ENCODE measurements at places on chromosomes 3 and 15.

DNA sequence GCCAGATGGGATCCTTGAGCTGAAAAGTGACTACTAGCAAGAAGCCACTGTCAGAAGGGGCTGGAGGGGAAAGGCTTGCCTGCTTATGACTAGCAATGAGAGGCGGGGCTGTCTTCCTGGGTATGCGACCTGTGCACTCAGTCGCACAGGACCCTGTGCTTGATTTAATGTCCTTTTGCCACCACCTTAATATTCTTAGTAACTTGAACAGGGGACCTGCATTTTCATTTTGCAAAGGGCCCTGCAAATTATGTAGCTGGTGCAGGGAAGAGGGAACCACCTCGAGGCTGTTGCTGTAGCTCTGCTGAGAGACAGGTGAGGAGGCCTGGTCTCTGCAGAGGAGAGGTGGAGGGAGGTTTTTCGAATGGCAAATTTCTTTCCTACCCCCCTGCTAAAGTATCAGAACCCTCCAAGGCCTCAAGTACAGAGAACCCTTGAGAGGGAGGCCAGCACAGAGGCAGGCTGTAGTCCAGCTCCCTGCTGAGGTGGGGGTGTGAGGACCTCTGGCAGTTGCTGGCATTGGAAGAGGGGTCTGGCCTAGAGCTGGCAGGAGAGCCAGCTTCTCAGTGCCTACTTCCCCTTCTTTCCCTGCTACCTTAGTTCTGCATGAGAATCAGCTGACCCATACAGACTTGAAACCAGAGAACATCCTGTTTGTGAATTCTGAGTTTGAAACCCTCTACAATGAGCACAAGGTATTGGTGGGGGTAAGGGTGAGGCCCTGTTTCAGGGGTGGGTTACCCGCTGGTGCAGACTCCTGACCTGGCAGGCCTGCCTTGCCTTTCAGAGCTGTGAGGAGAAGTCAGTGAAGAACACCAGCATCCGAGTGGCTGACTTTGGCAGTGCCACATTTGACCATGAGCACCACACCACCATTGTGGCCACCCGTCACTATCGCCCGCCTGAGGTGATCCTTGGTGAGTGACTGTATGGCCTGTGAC is 11.4 kb downstream of the CLK3 start:
- DNase-seq = no peak

- DNase-seq = no peak
These were observed 8.0 kb upstream of the GSK3B start for GRCh38 chr3:120102232-120102631.

DNA sequence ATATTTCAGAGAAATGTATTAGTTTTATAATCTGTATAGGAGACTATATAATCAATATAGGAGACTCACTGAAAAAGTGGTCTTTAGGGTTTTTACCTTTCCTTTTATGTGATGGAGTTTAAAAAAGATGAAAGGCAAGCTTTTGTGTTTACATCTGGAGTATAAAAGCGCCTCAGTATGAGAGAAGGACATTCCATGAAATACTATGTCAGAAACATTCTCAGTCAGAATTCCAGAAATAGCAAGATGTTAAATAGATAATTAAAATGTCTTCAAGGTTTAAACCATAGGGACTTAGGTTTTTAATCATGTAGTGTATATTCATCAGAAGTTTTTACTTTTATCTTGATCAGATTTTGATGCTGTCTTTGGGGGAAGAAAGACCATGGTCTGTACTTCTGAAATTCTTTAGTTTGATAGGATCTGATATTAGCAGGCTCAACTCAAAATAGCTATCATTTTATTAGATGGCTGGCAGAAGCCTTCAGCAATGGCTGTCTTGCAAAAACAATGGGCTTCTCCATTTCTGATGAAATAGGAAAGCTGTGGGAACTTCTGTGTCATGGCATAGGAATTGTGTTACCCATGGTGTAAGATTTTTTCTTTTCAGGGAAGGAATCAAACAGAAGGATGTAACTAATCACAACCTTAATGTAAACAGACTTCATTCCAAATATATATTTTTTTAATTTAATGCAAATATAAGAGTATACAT is 209.6 kb upstream of the PLSCR5 start:
- DNase-seq = no peak

DNA sequence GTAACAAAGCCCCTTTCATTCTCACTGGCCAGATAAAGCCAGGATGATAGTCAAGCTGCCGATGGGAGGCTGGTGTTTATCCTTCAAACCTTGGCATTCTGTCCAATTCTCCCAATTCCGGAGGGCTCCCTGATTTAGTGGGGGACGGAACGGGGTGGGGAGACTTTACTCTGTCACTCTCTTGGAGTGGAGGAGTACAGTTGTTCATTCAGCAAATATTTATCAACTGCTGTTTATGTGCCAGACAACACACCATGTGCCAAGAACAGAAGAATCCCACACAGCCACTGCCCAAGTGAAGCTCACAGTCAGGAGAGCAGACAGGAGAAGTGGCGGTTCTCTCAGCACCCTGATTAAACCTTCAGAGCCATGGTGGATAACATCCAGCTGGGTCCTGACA is 63.3 kb downstream of the WNT5A start:
- DNase-seq = no peak

- no peak for DNase-seq
These were observed 360.7 kb upstream of the ICE2 start for GRCh38 chr15:60839510-60840211.

DNA sequence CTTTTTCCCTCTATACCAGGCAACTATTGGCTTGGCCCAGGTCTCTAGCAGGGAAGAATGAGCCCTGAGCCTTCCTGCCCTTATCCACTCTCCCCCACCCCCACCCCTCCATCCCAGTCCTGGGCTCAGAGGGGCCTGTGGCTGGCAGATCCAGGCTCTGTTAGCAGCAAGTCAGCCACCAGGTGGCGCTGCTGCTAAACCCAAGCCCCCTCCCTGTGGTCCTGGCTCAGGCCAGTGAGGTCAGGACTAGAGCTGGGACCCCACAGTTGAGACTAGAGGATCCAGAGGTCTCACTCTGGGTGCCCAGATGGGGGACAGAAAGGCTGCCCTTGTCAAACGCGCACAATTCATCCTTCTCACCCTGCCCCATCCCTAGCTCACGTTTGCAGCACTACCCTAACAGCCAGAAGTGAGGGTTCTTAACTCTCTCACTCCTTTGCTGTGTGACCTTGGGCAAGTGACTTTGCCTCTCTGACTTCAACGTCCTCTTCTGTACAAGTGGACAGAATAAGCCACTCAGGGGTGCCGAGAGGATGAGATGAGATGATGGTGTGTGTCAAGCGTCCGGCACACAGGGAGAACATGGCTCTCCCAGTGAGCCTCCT is 46.8 kb upstream of the SLC6A1 start:
- peak; percentile 12 for DNase-seq

DNA sequence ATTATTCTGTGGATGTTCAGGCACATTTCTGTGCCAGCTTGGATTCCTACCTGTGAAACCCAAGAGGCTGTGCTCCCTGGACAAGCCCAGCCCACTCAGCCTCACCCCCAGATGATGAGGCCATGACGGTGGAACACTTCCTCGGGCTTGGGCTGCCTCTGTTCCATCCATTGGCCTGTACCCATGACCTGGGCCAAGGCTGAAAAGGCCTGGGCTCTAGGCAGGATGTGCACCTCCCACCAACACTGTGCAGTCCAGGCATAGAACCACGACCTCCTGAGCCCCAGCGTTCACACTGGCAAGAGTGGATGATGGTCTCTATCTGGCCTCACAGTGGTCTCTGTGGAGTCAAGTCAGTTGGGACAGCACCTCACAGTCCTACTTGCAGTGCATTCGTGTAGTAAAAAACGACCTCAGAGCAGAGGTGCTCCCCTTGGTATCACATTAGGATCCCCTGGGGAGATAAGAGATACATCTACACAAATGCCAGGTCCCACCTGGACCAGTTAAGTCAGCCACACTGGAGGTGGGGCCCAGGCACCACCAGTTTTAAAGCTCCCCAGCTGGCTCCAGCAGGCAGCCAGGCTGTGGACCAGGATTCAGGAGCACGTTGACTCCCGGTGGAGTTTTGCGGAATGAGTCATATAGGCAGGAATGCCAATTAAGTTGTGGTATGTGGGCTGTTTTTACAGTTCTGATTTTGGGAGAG is 39.0 kb upstream of the IGF1R start:
- DNase-seq = no peak

DNA sequence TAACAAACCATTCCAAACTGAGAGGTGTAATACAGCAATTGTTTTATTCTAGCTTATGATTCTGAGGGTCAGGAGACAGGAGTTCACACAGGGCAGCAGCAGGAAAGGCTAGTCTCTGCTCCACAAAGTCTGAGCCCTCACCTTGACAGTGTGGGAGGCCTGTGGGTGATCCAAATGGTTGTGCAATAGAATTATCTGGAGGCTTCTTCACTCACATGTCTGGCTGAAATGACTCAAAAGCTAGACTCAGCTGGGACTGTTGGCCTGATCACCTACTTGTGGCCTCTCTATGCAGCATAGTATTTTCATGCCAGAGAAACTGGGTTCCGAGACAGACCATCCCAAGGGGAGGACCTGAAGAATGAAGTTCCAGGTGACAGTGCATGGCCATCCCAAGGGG is 233.9 kb upstream of the UBE2E2 start:
- no peak for DNase-seq

GRCh38 chr3:186512570-186513302 is 31.4 kb downstream of the CRYGS start:
- DNase-seq = no peak

All from NCI-H1092 treated with DMSO at 0.1 percent for 48 hours (cell line).